ENCODE measurements at places on chromosomes 16 and 17. TPM values are rescaled to one million over a fixed set of nuclear protein-coding genes. Genes with fewer than 3 reads are reported as not detected.
A peak's percentile ranks its signal among the peaks of the same experiment; 100 is the strongest.

DNA sequence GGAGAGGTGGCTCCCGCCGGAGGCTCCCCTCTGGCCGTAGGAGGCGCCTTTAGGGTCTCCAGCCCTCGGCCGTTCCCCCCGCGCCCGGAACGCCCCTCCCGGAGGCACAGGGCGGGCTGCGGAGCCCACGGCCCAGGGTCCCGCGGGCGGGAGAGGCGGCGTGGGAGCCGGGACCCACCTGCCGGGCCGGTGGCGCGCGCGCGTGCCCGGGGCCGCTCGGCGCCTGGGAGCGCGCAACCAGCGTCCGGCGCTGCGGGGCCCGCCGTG lies at the start of gene MIF4GD:
Gene MIF4GD, minus strand, starts transcription at position 266 of the 267 bp plus-strand sequence. CDS start 1,036 bp downstream, outside the sequence.
- DNase-seq: no peak

DNA sequence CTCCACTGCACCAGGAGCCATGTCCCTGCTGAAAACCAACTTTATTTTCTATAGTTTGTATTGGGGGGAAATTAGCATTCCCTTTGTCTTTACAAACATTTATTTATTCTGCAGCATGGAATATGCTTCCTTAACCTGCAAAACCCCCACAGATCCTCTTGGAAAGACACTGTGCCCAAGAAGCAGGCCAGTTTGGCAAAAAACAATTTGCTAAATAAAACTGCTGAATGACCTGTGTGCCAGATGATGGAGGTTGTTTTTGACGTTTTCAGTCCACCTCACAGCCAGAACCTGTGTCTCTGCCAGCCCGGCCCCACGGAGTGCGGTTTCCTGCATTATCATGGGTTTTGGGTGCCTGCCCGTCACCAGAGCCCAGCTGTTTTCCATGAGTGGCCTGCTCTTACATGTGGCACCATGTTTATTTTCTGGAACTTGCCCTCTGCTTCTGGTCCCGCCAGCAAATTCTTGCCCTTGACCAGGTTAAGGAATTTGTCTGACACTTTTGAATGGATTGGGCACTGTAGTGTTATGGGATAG lies 26.4 kb downstream of the ORC6 start:
- DNase-seq: no peak

GRCh38 chr17:74875155-74875976 lies 2.6 kb upstream of the FDXR start:
- DNase-seq: no peak

DNA sequence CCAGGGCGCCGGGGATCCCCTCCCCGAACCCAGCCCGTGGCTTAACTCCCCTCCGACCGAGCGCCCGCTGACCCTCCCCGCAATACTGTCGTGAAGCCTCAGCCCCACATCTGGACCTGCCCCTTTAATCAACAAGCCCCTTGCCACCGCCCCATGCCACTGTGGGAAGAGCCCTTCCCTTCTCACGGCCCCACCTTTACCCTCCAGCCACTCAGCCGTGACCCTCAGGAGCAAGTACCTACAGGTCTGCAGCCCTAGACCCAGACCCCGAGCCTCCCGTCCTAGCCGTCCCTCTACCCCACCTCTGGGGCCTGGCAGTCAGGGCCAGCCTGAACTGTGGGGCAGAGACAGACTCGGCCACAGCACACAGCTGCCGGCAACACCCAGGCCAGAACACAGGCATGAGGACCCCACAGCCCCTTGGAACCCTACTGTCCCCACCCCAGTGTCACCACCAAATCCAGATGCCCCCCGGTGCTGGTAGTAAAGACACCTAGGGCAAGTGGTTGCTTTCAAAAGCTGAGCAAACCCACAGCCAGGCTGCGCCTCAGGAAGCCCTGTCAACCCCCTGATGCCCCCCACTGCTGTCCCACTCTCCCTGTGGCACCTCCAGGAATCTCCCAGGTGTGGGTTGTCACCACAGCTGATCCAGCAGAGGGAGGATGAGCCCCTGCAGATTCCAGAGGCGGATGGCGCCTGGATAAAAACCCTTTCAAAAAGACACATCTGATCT lies 1.4 kb downstream of the NXPH3 start:
- no peak for DNase-seq

DNA sequence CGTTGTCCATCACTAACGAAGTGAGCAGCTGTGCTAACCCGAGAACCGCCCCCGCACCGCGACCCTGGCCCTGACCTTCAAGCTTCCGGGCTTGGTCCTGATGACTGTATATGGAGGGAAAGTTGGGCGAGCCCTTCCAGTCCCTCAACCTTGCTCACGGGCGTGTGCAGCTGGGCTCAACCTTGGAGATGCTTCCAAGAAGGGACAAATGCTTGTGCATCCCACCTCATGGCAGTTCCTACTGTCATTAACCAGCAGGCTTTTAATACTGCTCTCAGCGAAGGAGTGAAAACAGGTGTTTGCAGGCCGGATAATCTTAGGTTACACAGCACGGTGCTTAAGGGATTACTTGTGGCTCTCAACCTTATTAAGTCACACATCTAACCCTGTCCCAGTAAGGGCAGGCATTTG lies 33.5 kb downstream of the SRL start:
- DNase-seq: no peak

DNA sequence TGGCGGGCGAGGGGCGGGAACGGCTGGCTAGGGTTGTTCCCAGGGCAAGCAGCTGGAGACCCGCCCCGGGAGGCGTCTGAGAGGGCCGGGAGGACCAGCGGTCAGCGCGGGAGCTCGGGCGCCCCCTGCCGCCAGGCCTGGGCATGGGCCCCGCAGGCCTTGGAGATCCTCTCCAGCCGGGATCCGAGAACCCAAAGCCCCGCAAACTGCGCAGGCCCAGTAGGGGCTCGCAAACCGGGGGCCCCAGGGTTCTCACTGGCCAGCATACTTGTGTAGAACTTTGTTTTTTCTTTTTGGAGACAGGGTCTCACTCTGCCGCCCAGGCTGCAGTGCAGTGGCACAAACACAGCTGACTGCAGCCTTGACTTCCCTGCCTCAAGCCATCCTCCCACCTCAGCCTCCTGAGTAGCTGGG lies 20.8 kb upstream of the ZNF423 start:
- peak; percentile 86 for DNase-seq

- no peak for DNase-seq
These were observed 51.9 kb downstream of the ZZEF1 start for GRCh38 chr17:4090898-4091297.

DNA sequence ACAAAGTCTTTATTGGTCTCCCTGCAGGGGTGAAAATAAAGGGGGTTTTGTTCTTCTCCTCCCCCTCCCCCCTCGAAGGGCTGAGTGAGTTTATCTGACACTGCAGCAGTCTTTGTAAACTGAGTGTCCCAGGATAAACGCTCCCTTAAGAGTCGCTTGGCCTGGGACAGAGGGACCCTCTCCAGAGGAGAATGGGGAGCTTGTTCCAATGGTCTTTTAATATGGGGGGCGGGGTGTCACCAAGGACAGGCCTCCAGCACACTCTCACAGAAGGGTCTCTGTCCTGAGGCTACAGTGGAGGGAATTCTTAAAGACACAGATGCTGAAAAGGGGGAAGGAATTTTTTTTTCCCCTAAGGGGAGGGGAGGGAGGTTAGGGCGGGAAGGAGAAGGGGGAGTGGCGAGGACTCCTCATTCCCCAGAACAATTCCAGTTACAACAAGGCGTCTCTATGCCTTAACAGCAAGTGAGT lies 455.5 kb downstream of the SOX9 start:
- DNase-seq: no peak

DNA sequence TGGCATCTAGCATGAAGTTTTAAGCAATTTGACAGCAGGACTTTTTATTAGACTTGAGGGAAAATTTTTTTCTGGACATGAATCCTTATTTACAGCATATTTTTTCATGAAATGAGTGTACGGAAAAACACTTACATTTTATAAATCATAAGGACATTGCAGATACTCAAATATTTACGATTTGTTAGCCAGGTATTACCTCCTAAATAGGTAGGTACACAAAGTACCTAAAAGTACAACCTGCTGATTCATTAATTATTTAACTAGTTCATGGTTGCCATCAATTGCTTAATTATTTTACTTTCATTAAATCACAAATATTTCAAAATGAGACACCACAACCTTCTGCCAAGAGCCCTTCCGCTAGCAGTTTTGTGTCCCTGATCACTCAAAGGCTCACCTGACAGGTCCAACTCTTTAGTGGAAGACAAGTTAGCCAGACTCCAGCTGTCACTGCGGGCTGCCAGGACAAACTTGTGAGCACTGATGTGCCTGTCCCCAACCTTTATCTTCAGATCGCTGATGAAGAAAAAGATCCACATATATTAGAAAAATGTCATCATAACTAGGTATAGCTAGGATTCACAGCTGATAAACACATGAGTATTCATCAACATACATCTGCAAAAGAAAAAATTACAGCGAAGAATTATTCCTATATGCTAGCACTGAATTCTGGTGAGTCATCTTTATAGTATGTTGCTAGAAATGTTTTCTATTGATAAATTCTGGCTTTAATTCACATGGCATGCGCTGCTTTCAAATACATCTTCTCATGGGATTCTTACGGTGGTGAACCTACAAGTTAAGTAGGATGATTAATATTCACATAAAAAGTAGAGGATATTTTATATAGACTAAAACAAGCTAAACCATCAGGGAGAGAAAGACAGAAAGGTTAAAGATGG lies 28.2 kb downstream of the ANKFY1 start:
- no peak for DNase-seq

GRCh38 chr16:73280388-73280787 lies 232.5 kb upstream of the ZFHX3 start:
- DNase-seq: no peak

- no peak for DNase-seq
These were observed 2.4 kb upstream of the MED13 start for GRCh38 chr17:62067165-62068145.

GRCh38 chr16:79768276-79768970 lies 167.9 kb upstream of the MAF start:
- DNase-seq: peak; percentile 20

- no peak for DNase-seq
These were observed 24.4 kb downstream of the SCNN1G start for GRCh38 chr16:23206986-23207385.

GRCh38 chr16:85521552-85522307 lies 91.4 kb upstream of the GSE1 start:
- no peak for DNase-seq

- no peak for DNase-seq
These were observed 48.1 kb downstream of the MYO1D start for GRCh38 chr17:32828822-32829221.

GRCh38 chr17:50108556-50108955 lies 13.4 kb downstream of the PDK2 start:
- no peak for DNase-seq

GRCh38 chr16:78684655-78685375 lies 585.4 kb downstream of the WWOX start:
- DNase-seq: no peak

Gene ETV4
- not detected for total RNA-seq

Gene GPT2
- total RNA-seq: 29.5 TPM

Gene ARHGAP27
- total RNA-seq: 206 TPM

Gene SLFN14
- total RNA-seq: not detected

Gene KRT31
- total RNA-seq: not detected

Gene MT1A
- total RNA-seq: 35.2 TPM

Gene ADCY7
- total RNA-seq: 4.6 TPM
